Activated CD4-positive, alpha-beta memory T cell treated with anti-CD3 and anti-CD28 coated beads for 36 hours (primary cell): ENCODE measurements at places on chromosomes 7 and 10. TPM values are rescaled to one million over a fixed set of nuclear protein-coding genes. Genes with fewer than 3 reads are reported as not detected.

AGBL3 gene
- 3.3 TPM for total RNA-seq

CNNM1 gene
- total RNA-seq: 0.43 TPM

GRM8 gene
- not detected for total RNA-seq

SPDYE2B gene
- total RNA-seq: not detected

TMEM273 gene
- total RNA-seq: 106 TPM

NOC3L gene
- total RNA-seq: 37.6 TPM

DNA sequence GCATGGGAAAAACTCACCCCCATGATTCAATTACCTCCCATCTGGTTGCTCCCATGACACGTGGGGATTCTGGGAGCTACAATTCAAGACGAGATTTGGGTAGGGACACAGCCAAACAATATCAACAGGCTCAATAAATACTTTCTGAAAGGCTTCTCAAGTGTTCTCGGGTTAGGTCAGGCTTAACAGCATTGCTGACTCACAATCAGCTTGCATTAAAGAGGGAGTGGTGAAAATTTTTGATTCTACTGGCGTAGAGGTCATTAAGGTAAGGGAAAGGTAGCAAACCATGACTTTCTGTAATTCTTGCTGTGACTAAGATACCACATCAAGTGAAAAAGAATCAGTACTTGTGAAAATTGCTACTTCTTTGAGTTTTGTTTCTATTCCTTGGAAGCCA, 126.4 kb downstream of the JCAD start:
- no peak for DNase-seq

DNA sequence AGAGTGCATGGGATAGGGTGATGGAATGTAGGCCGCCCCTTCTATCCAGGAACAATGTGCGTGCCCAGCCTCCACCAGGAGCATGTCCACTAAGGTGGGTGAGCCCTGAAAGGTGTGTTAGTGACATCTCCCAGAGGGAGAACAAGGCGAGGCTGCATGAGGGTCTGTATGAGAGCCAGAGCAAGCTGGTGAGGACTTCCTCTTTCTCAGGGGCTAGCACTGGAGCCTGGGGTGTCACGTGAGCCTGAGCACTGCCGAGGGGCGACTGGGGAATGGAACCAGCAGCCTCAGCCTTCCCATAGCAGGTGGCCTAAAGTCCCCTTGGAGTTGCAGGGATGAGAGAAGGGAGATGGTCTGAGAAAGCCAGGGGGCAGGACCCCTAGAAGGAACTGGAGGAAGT, 156.3 kb upstream of the COBL start:
- DNase-seq: no peak

GRCh38 chr10:101330631-101331225, 23.2 kb upstream of the BTRC start:
- no peak for DNase-seq
